A172 (cell line): ENCODE measurements at places on chromosomes 4 and X. TPM values are rescaled to one million over a fixed set of nuclear protein-coding genes. Genes with fewer than 3 reads are reported as not detected.

DNA sequence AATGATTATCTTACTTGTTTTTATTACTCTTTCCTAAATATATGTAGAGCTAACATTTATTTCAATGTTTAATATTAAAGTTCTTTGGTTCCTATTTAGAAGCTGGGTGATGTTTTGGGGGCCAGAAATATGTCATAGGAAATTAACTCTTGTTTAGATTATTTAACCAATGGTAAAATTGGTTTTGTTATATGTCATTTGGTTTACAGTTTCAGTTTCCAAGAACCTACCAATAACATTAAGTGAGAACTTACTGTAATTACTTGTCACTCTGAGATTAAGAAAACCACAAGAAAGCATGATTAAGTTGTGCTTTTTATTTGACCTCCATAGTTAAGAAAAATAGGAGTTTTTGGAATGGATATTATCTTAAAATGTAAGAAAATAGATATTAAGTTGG lies 121.2 kb downstream of the NDST3 start:
- DNase-seq: no peak

GRCh38 chr4:21811565-21811964 lies 137.0 kb downstream of the KCNIP4 start:
- no peak for DNase-seq

DNA sequence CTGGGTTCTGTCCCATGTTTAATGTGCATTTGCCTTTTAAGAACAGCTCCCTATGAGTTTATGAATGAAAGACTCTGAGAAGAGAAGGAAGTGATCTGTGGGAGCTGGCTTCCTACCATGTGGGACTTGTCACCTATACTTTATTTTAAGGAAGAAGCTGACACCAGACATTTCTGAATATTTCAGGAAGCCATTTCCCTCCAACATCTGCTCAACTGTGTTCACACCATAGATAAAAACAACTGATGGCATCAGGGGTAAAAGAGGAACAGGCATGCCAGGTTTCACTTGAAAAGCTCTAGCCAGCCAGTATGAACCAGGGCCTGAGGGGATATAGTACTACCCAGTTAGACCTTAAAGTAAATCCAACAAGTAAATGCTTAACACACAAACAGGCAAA lies 116.0 kb downstream of the COL4A6 start:
- no peak for DNase-seq

SLC26A1 gene
- total RNA-seq: 0.41 TPM in 1 of 2 replicates, not detected in the other

HTR2C gene
- total RNA-seq: 1.5 and 2.2 TPM in 2 replicates

GRCh38 chr4:144090744-144091143 lies 49.8 kb downstream of the GYPA start:
- no peak for DNase-seq

GRCh38 chr4:41930139-41930831 lies 4.9 kb upstream of the TMEM33 start:
- no peak for DNase-seq

WNK3 gene
- total RNA-seq: 3.3 and 4.2 TPM in 2 replicates

DNA sequence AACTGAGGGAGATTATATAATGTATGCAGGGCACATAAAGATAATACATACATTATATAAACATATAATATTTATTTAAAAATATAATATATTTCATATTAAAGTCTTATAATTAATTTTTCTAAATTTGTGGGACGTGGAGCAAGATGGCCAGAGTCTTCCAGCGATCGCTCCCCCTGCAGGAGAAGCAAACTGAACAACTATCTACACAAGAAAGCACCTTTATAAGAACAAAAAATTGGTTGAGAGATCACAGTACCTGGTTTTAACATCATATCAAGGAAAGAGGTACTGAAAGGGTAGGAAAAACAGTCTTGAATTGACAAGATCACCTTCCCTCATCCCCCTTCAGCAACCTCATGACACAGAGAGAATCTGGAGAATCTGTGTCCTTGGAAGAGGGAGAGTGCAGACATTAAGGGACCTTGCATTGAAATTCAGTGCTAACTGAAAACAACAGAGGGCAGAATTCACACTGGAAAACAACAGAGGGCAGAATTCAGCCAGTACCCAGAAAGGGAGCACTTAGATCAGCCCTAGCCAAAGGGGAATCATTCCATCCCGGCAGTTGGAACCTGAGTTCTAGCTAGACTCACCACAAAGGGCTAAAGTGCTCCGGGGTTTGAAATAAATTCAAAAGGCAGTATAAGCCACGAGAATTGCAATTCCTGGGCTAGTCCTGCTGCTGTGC lies 262.5 kb upstream of the NDST3 start:
- DNase-seq: no peak

DNA sequence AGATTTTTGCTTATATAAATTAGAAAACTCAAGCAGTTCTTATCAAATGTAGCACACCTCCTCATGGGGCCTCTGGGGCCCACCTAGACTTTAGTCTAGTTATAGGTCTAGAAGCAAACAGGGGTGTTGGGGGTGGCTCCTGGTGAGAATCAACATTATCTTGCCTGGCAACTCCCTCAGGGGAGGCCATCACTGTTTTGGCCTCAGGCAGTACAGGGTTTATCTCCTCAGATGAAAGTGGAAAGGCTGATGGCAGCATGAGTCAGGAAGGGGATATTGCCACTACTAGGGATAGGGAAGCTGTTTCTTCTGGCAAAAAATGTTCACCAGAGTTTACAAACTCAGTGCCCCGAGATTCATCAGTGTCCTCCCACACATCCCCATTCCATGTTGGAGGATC lies 232.4 kb upstream of the BMP3 start:
- no peak for DNase-seq

DNA sequence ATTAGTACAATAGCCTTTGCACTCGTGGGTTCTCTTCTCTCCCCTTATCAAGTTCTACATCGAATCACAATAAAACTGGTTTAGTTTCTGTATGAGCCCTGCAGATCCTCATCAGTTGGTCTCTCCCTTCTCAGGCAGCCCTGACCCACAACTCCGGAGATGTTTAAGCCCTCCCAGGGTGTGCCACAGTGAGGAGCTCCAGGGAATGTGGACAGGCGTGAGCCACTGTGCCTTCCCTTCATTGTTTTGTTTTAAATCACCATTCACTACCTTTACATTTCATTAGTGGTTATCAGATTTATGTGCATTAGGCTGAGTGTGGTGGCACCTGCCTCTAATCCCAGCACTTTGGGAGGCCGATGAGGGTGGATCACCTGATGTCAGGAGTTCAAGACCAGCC lies 133.2 kb downstream of the LARP7 start:
- DNase-seq: no peak

PTTG2 gene
- total RNA-seq: not detected in 2 replicates

DNA sequence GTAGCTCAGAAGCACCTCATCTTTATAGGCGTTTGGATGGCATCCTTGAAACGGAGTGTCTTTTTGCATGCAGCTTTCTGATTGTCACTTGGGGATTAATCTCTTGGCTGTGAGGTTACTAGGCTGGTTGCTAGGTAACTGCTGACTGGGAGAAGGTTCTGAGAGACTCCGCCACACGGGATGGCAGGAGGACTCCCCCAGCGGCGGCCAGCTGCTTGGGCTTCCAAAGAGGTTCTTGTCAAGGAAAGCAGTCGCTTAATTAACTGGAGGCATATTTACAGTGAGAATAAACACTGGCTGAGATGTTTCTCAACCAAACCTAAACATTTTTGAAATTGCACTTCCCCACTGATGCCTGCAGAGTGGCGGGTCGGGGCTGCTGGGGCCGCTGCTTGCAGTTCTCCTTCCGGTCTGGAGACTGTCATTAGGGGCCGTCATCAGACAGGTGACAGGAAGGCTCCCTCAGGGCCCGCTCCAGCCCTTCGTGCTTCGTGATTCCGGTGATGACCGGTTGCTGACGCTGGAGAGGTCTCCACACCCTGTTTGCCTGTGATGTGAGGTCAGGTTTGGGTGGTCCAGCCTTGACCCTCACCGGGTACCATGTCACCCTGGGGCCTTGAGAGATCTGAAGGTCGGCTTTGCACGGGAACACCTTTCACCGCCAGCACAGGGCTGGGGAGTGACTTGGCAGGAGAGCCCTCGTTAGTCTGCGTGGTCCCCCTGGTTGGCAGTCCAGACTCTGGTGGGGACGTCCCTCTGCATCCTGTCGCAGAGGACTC lies 9.1 kb downstream of the NSG1 start:
- DNase-seq: no peak

DNA sequence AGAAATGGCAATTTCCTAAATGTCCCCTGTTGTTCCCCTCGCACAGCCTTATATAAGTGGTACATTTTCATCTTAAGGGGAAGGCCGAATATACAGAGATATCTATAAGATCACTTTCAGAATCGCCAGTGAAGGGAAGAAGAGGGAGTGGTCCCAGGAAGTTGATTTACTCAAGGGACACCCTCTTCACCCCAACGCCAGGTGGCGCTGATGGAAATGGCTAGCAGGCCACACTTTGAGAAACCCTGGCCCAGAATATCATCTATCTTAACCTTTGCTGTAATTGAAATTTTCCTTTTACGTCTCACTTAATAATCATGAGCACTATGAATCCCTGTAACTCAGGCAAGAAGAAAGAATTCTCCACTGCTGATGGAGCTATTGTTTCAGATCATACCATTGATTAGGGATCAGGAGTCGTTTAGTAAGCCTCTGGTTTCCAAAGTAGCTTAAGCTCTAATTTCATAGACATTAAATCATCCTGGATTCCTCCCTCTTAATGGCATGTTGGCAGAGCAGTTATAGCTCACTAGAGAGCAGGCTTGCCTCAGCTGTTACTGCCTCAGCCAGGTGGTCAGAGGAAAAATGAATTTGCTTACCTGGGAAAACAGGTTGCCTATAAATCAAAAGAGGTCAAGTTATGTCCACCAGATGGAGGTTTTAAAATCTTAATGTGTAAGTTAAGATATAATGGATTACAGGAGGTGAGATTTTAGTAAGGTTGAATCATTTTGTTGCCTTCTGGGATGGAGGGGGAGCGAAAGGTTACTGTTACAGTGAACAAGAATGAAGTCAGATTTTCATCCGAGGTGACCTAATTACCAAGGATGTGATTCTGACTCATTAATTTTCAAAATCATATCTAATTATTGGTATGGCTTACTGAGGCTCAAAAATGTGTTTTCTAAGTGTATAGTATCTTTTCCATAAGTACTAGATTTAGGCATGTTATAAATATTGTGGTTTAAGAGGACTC lies 941.2 kb upstream of the TENM3 start:
- peak; percentile 57 for DNase-seq

DNA sequence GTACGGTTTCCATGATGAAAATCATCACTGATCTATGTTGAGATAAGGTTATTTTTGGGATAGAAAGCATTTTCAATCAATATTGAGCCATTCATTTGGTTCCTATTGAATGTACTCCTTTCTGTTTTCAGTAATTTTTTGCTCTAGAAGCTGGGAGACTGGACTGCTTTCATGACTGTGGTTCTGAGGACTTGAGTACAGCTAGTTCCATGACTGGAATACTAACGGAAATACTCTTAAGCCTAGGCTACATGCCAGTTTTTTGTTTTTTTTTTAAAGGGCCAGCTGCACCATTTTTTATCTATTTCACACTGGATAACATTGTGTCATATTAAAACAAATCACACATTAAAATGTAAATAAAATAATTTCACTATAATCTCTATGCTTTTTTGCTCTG lies 16.7 kb downstream of the PRR32 start:
- no peak for DNase-seq

DNA sequence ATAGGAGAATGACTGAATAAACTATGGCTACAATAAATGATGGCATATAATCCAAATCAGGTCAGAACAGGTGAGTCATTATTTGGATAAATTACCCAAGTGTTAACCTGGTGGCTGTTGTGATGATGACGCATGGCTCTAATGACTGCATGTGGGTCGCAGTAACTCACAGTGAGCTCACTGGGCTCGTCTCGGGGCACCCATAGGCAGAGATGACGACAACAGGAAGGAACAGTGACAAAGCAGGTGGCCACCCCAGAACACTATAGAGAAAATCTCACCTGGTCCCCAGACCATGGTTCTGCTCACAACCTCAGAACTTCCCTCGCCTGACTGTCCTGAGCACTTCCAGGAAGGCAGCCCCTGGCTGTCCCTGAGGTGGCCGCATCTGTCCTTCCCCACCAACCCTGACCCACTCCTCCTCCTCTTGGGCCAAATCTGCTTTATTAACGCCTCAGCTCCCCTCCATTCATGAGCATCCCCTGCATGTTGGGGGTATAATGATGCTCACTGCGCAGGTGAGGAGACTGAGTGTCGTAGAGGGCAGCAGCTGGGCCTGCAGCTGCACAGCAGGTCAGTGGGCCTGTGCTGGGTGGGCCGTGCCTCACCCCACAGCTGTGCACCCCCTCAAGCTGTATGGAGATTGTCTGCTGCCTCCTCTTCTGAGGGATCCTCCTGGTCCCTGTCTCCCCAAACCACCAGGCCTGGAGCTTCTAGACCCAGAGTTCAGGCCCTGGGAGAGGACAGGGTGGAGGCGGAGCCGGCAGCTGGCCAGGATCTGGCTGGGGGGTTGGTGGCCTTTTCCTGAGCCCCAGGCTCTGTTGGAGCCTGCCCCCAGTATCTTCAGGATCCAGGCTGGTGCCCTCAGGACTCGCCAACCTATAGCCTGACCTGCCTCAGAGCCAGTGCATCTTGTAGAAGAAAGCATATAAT lies 30.9 kb upstream of the FAM156A start:
- no peak for DNase-seq

- DNase-seq: no peak
Observed at GRCh38 chr4:122826079-122826527, 528 bp upstream of the FGF2 start.

GRCh38 chr4:111501946-111502345 lies 643.3 kb upstream of the FAM241A start:
- DNase-seq: no peak

GRCh38 chrX:126929071-126929470 lies 109.5 kb downstream of the PRR32 start:
- DNase-seq: no peak

- DNase-seq: no peak
Observed at GRCh38 chr4:80043541-80043940, 29.5 kb downstream of the ANTXR2 start.

- no peak for DNase-seq
Observed at GRCh38 chrX:13837290-13837745, 20.4 kb upstream of the GPM6B start.

PNMA6A gene
- 3.5 and 4.1 TPM in 2 replicates for total RNA-seq

- DNase-seq: peak; percentile 59
Observed at GRCh38 chrX:14964500-14964899, 91.3 kb downstream of the MOSPD2 start.

GRCh38 chrX:118974088-118974907 lies at the start of gene LONRF3:
TSS of gene LONRF3 (plus strand) at chrX:118974618. CDS start at chrX:118974781, 163 bp downstream.
- peak; percentile 4 for DNase-seq

DNA sequence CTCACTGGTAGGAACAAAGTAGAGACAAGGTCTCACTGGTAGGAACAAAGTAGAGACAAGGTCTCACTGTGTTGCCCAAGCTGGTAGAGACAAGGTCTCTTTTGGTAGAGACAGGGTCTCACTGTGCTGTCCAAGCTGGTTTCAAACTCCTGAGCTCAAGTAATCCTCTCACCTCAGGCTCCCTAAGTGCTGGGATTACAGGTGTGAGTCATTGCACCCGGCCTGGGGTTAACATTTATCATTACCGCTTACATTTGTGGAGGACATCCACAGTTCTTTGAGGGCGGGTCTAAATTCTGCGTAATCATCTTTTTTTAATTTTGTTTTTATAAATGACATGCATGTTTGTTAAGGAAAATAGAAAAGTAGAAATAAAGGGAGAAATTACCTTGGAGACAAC lies 12.0 kb downstream of the RAB33B start:
- DNase-seq: no peak
